Sigmoid colon (tissue), 7 donors: ENCODE measurements at places on chromosomes 1 and 21.

DNA sequence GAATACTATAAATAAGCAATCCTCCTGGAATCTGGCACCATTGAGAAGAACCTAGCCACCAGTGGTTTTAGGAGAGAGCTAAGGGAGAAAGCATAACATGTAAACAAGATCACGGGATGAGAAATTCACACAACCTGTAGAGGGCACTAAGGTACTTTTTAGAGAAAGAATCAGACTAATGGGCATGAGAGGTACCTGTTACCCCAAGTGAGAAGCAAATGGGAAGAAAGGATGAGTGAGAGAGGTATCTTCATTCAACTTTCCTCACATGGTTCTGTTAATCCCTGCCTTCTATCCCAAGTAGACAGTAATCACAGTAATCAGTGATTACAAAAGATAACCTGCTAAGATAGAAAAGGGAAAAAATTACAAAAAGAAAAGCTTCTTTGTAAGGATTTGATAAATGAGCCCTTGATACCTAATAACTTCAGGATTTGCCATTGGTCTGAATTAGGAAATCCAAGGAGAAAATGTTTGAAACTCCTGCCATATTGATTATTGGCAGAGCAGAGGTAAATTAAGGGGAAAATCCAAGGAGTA is 251.1 kb upstream of the ADGRL2 start:
- no peak for DNase-seq

DNA sequence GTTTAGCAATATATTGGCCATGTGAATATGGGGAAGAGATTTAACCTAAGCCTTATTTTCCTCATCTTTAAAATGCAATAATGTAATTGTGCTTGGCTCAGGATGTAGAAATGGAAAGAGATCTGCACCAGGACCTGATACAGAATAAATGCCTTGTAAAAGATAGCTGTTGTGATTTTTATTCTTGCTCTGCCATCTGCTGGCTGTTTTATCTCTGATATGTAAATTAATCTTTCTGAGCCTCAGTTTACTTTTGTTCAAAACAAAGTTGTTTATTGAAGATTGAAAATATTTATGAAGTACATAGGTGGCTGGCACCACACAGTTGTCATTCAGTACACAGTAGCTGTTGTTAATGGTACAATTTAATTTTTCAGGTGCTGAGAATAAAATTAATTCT is 21.9 kb downstream of the ZYG11B start:
- DNase-seq = no peak

DNA sequence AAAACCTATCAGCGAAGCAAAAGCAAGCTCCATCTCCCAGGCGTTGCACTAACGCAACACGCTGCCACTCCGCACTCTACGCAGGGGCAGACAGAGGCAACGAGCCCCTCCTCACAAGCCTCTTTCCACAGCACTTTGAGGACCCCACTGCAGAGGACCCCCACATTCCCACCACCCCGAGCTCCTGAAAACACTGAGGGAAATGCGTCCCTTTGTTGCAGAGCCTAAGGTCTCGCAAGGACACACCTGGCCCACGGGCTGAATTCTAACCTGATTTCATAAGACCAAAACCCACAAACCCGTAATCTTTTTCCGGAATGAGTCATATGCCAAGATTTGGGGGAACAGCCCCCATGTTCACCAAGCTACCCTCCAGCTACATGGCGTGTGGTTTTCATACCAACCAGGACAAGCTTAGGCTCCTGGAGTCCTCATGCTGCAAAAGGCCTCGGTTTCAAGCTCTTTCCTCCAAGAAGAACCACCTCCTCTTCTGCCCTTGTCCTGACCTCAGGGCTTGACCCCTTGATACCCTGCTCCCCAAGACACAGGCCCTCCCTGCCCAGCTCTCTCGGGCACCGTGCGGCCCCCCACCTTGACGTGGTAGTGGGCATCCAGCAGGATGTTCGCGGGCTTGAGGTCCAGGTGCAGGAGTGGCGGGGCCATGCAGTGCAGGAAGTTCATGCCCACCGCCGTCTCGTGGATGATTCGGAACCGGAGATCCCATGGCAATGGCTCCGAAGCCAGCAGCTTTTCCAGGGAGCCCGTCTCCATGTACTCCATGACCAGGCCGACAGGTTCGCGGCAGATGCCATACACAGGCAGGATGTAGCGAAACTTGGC is 10.7 kb downstream of the RIPK4 start:
- DNase-seq = no peak

GRCh38 chr1:159055181-159055641 is 21.4 kb downstream of the AIM2 start:
- no peak for DNase-seq

DNA sequence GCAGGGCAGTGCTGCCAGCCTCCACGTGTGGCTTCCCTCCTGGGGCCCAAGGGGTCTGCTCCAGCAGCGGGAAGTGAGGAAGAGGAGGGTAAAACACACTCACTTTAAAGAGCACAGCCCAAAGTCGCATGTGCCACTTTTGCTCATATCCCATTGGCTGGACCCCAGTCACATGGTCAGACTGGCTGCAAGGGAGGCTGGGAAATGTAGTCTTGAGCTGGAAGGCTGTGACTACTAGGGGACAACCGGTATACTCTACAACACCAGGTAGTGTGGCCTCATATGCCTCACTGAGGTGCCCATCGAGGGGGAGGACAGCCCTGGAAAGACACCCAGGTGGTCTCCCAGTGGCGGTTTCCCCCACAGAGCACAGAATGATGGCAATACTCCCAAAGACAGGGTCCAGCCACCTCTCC is 45.2 kb downstream of the CAMK2N1 start:
- DNase-seq = no peak

DNA sequence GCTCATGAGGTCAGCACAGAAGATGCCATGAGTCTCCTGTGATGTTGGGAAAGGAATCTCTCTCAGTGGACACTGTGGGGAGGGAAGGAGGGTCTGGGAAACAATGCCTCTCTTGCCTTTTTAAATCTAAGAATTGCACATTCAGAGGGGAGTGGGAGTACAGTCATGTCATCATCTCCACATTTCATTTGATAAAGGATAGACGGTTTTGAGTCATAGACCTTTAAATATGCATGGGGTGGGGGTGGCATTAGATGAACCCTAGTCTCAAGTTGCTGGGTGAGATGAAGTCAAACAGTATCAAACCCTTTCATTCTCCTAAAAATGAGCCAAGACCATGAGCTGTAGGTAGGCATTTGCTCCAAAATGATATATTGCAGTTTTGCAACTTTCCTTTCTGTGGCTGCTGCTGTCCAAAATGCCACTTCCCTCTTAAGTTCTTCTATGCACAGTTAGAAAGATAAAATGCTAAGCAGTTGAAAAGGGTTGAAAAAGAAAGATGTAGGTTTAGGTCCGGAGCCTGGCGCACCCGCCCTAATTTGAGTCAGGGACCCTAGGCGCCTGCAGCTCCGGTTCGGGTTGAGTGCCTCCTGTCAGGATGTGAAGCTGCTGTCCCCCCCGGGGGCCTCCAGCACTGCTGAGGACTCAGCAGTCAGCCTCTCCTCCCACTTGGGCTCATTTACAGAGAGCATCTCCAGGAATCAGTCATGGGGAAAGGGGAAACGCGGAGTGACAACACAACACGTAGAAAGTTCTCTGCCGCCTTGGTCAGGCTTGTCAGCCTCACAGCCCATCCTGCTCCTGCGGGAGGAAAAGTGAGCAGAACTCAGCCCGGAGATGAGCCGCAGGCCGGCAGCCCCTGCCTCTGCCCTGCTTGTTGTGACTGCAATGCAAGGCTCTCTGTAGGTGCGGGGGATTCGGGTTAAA is 479.3 kb upstream of the RUNX1 start:
- no peak for DNase-seq

GRCh38 chr1:245458761-245459174 is 304.0 kb downstream of the KIF26B start:
- no peak for DNase-seq

DNA sequence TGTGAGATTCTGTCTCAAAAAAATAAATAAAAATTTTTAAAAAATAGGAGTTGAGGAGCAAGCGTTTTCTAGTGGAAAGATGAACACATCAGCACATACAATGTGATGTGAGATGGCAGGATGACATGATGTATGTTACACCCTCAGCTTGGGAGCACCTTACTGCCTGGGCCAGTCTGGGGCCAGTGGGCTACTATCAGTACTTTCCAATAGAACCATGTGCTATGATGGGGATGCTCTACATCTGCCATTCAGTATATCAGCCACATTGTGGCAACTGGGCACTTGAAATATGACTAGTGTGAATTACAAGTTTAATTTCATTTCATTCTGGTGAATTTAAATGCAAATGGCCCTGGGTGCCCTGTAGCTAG is 156.0 kb downstream of the PGBD5 start:
- no peak for DNase-seq

DNA sequence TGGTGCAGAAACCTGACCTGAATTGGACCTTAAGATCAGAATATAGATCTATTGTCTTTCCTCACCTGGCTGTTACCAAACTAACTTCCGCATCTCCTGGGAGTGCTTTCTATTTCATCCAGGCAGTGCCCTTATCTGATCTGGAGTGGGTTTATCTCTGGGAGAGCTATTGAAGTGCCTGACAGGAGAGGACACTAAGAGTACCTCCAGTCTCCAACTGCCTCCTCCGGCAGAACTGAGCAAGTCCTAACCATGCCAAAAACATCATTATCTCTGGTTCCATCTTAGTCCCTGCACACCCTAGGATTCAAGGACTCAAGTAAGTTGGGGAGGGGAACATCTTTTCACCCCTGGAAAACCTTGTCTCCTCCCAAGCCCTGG is 12.4 kb upstream of the KCNJ15 start:
- no peak for DNase-seq

DNA sequence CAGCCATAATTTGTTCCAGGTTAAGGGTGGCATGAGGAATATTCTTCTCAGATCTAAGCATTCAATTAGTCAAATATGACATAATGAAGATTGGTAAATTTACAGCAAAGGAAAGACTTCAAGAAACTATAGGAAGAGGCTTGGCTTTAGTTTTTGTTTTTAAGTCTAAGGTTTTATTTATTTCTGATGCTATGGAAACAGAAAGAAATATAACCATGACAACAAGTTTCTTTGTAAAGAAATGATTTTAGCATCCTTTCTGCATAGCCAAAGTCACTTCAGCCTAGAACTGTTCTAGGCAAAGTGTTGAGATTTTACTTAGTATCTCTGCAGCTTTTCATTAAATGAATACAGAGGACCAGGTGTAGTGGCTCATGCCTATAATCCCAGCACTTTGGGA is 27.7 kb downstream of the PEA15 start:
- DNase-seq = no peak

DNA sequence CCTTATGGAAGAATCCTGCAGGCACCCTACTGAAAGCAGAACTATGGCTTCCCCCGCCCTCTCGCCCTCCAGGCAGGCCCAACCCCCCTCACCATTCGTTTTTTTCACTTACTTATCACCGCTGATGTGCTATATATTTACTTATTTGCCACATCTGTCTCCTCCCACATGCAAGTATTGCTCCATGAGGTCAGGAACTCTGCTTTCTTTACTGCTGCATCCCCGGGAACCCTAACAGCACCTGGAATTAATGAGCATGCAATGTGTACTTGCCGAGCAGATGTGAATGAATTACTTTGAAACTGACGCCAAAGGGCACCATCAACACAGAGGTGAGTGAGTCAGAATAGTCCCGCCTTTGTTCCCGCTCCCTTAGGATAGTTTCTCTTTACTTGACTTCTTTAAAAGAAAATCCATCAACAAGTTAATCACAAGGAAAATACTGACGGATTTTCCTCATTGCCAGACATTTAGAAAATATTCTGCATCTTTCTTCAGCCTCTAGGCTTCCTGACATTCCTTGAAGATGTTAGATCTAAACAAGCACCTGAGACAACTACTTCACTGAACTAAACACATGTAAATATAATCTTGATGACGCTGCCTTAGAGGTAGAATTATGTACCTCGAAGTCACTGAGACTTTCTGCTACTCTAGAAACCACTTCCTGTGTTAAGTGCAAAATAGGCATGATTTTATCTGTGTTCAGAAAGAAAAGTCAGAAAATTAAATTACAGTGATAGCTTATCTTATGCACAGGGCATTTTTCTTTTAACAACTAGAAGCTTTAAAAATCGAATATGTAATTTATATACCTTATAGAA is 17.5 kb upstream of the RAB4A start:
- no peak for DNase-seq

GRCh38 chr1:219381396-219381795 is 207.7 kb downstream of the LYPLAL1 start:
- no peak for DNase-seq

DNA sequence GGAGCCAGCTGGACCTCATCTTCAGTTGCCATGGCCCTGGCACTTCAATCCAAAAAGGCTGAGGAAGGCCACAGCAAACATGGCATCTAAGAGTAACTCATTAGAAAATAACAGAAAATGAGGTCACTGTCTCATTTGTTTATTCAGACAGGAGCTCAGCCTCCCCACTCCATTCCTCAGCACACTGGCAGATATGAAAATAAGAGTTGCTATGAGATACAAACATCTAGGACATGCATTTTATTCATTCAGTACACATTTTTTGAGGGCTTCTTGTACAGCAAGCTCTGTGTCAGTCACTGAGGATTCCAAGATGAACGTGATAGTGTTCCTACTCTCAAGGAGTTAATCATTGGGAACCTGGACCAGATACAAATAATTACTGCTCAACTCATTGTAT is 32.7 kb upstream of the TMEM125 start:
- no peak for DNase-seq

- DNase-seq = no peak
Measured at GRCh38 chr21:29501451-29501850, 202.7 kb downstream of the BACH1 start.

GRCh38 chr1:195345149-195345548 is 1263.1 kb downstream of the KCNT2 start:
- no peak for DNase-seq

DNA sequence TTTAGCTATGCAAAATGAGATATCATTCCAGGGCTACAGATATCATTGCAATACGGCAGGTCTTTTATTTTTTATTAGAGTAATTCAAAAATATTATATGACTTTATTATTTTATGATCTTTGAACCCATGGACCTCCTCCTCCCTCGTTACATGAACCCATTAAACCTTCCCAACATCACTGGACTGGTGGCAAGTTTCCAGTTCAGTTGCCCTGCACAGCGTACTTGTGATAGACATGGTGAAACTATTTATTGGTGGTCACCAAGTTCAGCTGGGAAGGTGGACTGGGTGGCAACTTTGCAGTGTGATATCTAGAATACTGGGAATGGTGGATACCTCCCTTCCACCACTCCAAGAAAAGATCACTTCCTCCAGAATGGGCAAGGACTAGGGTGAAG is 52.5 kb downstream of the SLC30A10 start:
- no peak for DNase-seq

DNA sequence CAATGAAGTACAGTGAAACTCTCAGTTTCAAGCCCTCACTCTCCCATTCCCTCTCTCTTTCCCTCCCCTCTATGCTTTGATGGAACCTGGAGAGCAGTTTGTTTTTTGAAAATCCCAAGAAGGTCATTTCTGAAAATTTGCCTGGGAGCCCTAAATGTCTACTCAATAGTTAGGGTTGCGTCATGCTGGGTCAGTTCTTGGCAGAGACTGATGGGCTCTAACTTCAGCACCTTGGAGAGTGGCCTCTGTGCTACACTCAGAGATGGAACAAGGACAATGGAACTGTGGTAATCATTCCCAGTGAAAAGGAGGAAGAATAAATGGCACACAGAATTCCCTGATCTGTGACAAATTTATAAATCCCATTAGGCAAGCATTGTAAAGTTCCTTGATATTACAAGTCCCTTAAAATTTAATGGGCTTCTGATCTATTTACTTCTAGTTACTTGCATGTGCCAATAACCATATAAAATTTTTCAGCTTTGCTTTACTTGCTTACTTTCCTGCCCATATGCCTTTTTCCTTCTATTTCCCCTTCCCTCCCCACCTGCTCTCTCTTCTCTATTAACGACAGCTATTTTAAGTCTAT is 182.9 kb upstream of the KCND3 start:
- DNase-seq = no peak

- no peak for DNase-seq
Measured at GRCh38 chr1:40435471-40435870, 14.8 kb upstream of the ZFP69B start.

- DNase-seq = no peak
Measured at GRCh38 chr21:37087188-37087587, 14.1 kb downstream of the TTC3 start.
